ENCODE measurements at places on chromosomes 12 and 14. TPM values are rescaled to one million over a fixed set of nuclear protein-coding genes. Genes with fewer than 3 reads are reported as not detected.

NYNRIN gene
- 0.87 TPM for polyA plus RNA-seq

DNA sequence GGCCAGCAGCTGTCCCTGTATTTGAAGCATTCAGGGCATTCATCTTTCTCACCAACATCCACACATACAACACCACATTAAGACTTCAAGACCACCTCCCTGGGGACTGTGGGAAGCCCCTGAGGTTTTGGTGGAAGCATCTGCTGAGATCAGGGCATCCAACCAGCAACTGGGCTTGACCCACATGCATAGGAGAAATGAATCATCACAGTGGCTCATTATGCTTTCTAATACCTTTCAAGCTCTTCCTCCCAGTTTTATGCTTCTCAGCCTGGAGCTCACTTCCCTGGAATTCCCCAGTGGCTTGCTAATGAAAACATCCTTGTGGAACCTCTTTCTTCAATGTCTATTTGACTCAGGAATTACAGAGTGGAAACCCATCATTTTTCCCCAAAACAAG is 21.4 kb upstream of the CMKLR1 start:
- H3K27ac ChIP-seq, result no peak overlapping the region
- peaks cover 27% of the 10 kb centered on the region for H3K27me3 ChIP-seq
- no peak overlapping the region for H3K4me3 ChIP-seq

PLEKHH1 gene
- polyA plus RNA-seq, result 0.56 TPM

PDZRN4 gene
- 0.32 TPM for polyA plus RNA-seq

DNA sequence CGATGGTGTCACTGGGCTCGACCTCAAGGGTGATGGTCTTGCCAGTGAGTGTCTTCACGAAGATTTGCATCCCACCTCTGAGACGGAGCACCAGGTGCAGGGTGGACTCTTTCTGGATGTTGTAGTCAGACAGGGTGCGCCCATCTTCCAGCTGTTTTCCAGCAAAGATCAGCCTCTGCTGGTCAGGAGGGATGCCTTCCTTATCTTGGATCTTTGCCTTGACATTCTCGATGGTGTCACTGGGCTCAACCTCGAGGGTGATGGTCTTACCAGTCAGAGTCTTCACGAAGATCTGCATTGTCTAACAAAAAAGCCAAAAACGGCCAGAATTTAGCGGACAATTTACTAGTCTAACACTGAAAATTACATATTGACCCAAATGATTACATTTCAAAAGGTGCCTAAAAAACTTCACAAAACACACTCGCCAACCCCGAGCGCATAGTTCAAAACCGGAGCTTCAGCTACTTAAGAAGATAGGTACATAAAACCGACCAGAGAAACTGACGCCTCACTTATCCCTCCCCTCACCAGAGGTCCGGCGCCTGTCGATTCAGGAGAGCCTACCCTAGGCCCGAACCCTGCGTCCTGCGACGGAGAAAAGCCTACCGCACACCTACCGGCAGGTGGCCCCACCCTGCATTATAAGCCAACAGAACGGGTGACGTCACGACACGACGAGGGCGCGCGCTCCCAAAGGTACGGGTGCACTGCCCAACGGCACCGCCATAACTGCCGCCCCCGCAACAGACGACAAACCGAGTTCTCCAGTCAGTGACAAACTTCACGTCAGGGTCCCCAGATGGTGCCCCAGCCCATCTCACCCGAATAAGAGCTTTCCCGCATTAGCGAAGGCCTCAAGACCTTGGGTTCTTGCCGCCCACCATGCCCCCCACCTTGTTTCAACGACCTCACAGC is 717 bp downstream of the UBC start:
- peak overlapping the region; percentile 100 for H3K27ac ChIP-seq
- H3K27me3 ChIP-seq, result no peaks in the 10 kb centered on the region
- peak; percentile 98 for DNase-seq
- H3K36me3 ChIP-seq, result peaks cover 22% of the 10 kb centered on the region

DNA sequence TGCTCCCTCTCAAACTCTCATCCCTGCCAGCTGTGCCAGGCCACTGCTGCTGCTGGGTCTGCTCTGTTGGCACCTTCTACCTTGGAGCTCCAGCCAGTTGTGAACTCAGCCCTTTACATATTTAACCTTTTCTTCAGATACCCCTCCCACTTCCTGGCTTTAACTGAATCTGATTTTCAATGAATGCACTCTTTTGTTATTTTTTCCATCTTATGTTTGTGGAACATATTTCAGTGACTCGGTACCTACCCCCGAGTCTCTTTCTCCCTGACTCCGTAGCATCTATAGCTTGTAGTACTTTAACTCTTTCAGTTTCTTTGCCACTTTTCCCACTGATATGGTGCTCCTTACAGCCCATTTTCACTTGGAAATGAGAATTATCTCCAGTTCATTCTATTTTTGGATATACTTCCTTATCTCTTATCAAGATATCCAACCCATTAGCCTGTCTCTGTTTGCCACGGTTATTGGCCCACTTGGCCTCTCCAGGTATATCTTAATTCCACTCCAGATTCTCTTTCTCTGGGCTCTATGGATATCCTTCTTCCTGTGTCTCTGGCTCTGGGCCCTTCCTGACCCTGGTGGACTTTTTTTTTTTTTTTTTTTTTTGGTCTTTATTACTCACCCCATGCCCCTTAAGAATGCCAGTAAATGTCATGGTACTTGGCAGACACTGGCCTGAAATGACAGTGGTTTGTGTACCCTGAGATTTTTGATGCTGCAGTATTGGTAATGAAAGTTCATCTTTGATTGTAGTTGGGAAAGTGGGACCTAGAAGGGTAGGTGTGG is 62.7 kb downstream of the PELI2 start:
- no peak overlapping the region for H3K27ac ChIP-seq
- H3K4me3 ChIP-seq, result no peak overlapping the region
- DNase-seq, result no peak
- H3K4me1 ChIP-seq, result no peaks in the 10 kb centered on the region

DNA sequence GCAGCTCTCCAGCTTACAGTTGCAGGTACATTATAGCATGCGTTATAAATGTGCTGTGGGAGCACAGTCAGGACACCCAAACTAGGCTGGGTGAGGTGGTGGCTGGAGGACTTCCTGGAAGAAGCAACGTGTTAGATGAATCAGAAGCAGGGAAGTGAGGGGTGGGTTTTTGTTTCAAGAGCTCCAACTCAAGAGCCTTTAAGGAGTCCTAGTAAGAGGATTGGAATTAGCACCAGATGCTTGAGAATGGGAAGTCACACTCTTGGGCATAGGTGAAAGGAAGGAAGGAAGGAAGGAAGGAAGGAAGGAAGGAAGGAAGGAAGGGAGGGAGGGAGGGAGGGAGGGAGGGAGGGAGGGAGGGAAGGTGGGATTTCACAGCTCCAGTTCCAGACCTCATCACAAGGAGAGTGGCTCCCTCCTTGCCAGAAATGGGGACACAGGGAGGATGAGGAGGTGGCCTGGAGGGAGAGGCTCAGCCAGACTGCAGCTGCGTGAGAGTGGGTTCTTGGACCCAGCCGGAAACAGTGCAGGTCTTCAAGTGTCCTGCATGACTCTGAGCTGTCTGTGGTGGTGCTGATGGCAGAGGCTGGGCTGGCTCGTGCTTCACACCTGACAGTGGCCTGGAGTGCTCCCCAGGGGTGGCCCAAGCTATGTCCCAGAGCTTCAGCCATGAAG is 115.7 kb upstream of the GSC start:
- H3K36me3 ChIP-seq, result no peaks in the 10 kb centered on the region
- no peak overlapping the region for H3K4me3 ChIP-seq
- H3K27me3 ChIP-seq, result peaks cover 3% of the 10 kb centered on the region
- DNase-seq, result peak; percentile 30

E2F7 gene
- 0.19 TPM for polyA plus RNA-seq

ZNF384 gene
- 28.7 TPM for polyA plus RNA-seq

- H3K4me3 ChIP-seq, result no peak overlapping the region
- no peaks in the 10 kb centered on the region for H3K27me3 ChIP-seq
- H3K4me1 ChIP-seq, result peaks cover 20% of the 10 kb centered on the region
Observed at GRCh38 chr14:20706657-20707355, 18.2 kb downstream of the ANG start.

GRCh38 chr14:32534145-32534544 is 205.0 kb downstream of the AKAP6 start:
- no peak overlapping the region for H3K27ac ChIP-seq
- no peak for DNase-seq
- no peak overlapping the region for H3K4me3 ChIP-seq
- no peaks in the 10 kb centered on the region for H3K27me3 ChIP-seq
- no peaks in the 10 kb centered on the region for H3K4me1 ChIP-seq

CFAP251 gene
- polyA plus RNA-seq, result 1.7 TPM

GRCh38 chr14:68225321-68225720 is 405.7 kb downstream of the RAD51B start:
- H3K27ac ChIP-seq, result no peak overlapping the region
- H3K36me3 ChIP-seq, result no peaks in the 10 kb centered on the region
- no peak for DNase-seq
- H3K27me3 ChIP-seq, result no peaks in the 10 kb centered on the region
- H3K4me1 ChIP-seq, result no peaks in the 10 kb centered on the region
- no peak overlapping the region for H3K4me3 ChIP-seq

DTX1 gene
- 53.4 TPM for polyA plus RNA-seq

GRCh38 chr14:68535404-68536017 is 257.4 kb downstream of the ZFP36L1 start:
- no peak overlapping the region for H3K27ac ChIP-seq
- no peaks in the 10 kb centered on the region for H3K36me3 ChIP-seq
- no peak for DNase-seq

NKX2-8 gene
- polyA plus RNA-seq, result not detected

DNA sequence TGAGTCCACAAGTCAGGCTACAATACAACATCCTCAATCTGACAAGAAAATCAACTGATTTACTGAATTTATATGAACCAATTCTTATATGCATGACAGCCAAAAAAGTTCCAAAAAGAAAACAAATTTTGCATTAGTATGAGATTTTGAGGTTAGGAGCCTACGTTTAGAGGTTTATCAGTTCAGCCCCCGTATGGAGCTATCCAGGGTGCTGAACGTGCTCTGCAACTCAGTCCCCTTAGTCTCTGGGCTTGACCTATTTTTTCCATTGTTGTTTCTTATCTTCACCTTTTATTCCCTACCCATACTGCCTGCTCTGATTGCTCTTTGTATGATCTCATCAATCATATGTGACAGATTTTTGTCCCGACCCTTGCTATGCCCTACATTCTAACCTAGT is 693.0 kb downstream of the NRXN3 start:
- DNase-seq, result no peak
- no peak overlapping the region for H3K4me3 ChIP-seq
- no peaks in the 10 kb centered on the region for H3K4me1 ChIP-seq
- no peak overlapping the region for H3K27ac ChIP-seq

DNA sequence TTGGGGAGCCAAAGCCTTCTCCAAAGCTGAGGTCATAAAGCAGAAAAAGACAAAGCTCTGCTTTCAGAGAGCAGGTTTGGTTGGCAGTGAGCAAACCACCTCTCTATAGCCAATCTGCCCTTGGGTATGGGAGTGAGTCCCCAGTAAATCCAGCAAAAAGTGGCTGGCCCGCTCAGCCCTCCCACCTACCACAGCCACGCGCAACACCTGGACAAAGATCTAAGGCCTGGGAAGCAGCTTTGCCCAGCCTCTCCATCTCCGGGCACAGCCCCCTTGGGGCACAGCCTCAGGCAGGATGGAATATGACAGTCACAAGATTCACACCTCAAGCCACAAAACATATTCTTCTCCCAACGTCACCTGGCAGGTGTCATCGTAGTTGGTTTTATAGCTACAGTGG is 211.7 kb upstream of the EEA1 start:
- DNase-seq, result no peak
- no peak overlapping the region for H3K27ac ChIP-seq
- no peak overlapping the region for H3K4me3 ChIP-seq
- peaks cover 20% of the 10 kb centered on the region for H3K4me1 ChIP-seq

- H3K36me3 ChIP-seq, result no peaks in the 10 kb centered on the region
- H3K27me3 ChIP-seq, result no peaks in the 10 kb centered on the region
- no peak overlapping the region for H3K4me3 ChIP-seq
- DNase-seq, result no peak
Observed at GRCh38 chr14:90809530-90810312, 6.5 kb downstream of the TTC7B start.

KRT79 gene
- polyA plus RNA-seq, result 0.19 TPM

DNA sequence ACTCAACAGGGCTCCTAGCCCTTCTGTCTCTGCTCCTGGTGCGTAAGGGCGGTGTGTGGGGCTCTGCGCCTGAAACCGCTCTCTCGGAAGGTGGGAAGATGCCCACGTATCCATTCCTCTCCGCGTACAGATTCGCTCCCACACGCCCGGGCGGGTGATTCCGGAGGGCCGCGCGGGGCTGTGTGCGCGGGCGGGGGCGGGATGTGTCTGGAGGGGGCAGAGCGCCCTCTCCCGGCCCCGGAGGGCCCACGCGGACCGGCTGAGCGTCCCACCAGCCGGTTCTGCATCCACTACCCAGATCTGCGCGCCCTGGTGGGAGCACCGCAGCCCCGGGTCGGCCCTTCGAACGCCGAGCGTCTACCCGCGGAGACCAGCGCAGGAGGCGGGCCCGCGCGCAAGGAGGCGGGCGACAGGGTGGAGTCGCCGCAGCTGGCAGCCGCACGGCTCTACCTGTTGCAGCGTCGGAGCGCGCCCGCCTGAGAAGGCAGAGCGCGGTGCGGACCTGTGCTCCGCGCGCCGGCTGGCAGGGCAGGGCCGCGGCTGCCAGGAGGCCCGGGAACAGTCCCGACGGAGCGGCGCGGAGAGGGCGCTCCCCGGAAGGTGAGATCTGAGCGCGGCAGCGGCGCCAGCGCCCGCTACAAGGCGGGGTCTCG is 1.4 kb upstream of the KCNK13 start:
- H3K4me3 ChIP-seq, result peak overlapping the region; percentile 58
- H3K4me1 ChIP-seq, result peaks cover 40% of the 10 kb centered on the region
- no peak for DNase-seq
- peaks cover 6% of the 10 kb centered on the region for H3K27me3 ChIP-seq
- H3K36me3 ChIP-seq, result no peaks in the 10 kb centered on the region

GRCh38 chr12:86741531-86741930 is 485.3 kb upstream of the MGAT4C start:
- H3K4me1 ChIP-seq, result no peaks in the 10 kb centered on the region
- H3K4me3 ChIP-seq, result no peak overlapping the region
- H3K36me3 ChIP-seq, result no peaks in the 10 kb centered on the region
- no peaks in the 10 kb centered on the region for H3K27me3 ChIP-seq

DNA sequence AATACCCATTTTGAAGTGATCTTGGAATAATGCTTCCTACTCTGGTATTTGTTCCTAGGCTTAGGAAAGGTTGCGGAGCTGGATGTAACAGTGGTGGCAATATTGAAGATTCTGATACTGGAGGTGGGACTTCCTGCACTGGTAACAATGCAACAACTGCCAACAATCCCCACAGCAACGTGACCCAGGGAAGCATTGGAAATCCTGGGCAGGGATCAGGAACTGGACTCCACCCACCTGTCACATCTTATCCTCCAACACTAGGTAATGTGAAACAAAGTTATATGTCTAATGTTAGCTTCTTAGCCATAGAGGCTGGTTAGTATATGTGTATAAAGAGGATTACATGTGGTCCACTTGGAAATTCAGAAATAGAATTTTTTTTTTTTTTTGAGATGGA is 197.9 kb downstream of the PCNX1 start:
- H3K4me1 ChIP-seq, result peaks cover 7% of the 10 kb centered on the region
- no peak overlapping the region for H3K27ac ChIP-seq
- DNase-seq, result no peak
- H3K36me3 ChIP-seq, result peaks cover 98% of the 10 kb centered on the region
